Brain pericyte (primary cell): ENCODE measurements at places on chromosomes 4 and X.

DNA sequence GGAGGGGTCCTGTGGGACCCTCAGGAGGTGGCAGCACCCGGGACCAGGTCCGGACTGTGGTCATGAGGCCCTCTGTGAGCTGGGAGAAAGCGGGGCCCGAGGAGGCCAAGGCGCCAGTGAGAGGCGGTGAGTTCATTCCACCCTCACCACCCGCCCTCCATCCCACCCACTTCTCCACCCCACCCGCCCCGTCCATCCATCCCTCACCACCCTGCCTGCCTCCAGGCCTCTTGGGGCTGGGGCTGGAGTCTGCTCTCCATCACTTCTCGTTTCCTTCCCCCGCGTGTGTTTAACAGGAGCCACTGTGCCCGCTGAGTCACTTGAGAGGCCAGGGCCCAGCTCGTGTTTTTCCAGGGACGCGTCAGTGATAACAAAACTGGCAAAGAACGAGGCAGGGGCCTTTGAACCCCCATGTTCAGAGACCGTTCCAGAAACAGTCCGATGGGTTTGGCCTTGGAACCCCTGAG is 6.2 kb downstream of the SH3TC1 start:
- no peak for DNase-seq

GRCh38 chr4:15020502-15021286 is 18.4 kb downstream of the CPEB2 start:
- no peak for DNase-seq

- DNase-seq = no peak
These were observed 32.2 kb upstream of the NDST4 start for GRCh38 chr4:115145393-115146160.

- no peak for DNase-seq
These were observed 44.8 kb downstream of the RPS6KA3 start for GRCh38 chrX:20221902-20222301.

GRCh38 chr4:136009258-136009832 is 1522.9 kb downstream of the PCDH18 start:
- DNase-seq = no peak

GRCh38 chr4:133148690-133149363 is at the start of gene PCDH10:
Gene PCDH10, plus strand, starts transcription at chr4:133149294. Its CDS starts 847 bp downstream, at chr4:133150141.
- peak; percentile 89 for DNase-seq

DNA sequence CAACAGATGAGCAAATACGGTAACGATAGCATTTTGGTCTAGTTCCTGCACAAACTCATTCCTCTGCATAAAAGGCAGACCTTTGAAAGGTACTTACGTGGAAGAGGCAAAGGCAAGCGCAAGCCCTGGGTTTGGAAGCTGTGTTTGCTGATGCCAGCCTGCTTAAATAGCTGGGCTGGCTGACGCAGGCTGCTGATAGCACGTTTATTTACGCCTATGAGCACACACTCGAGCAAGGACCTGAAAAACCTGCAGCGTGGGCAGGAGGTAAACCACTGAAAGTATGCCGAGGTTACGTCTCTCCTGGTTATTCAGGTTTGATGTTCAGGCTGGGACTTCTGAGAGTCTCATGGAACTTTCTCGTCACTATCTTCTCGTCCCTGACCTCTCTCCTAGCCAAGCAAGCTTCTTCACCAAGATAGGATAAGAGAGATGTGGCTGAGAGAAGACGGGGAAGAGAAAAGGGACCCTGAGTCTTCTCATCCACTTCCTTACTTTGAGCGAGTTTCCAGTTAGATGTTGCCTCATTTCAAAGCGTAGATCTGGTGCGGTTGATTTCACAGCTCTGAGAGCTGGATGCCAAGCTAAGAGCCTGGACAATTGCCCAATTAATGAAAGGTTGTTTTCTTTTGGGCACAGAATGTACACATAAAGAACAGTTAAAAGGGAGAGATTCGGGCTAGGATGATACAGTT is at the start of gene HOPX:
Gene HOPX (minus strand): TSS at position 139 of the 695 bp plus-strand sequence. CDS start 23,480 bp downstream, outside the sequence.
- no peak for DNase-seq

- no peak for DNase-seq
These were observed 5.3 kb downstream of the EDA2R start for GRCh38 chrX:66633541-66633940.

- DNase-seq = no peak
These were observed 19.6 kb downstream of the TMEM187 start for GRCh38 chrX:153992180-153992579.

DNA sequence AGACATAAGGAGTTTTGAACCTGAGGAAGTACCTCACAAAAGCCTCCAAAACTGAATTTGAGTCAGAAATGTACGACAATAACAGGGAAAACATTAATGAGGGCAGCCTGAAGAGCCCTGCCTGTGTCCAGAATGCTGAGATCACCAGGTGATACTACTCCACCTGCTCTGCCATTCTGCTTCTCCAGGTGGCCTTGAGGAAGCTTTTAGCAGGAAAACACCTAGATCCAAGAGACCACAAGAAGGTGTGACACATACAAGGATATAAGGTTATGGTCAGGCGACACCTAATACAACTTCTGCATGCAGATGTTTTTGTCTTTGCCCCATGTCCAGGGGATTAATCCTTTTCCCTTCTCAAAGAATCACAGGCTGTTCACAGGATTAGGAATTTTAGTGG is 15.3 kb downstream of the SOWAHB start:
- DNase-seq = no peak
